NCI-H2081 (cell line): ENCODE measurements at places on chromosomes 2 and 18.

DNA sequence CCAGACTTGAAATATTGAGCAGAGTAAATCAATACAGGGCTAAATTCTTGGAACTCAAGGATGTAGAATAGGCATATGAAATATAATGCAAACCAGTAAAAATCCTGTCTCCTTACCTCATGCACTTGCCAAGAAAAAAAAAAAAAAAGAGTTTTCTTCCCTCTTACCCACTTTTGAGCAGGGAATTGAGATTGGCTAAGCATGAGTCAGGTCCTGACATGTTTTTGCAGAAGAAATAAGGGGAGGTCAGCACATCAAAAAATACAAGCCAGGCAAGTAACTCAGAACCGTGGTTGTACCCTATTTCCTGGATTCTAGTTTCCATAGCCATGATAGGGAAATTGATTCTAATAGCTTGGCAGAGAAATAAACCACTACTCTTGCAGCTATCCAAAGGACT is 1526.7 kb downstream of the LRP1B start:
- no peak for DNase-seq

- no peak for DNase-seq
Observed at GRCh38 chr2:61179701-61180639, 18.0 kb downstream of the C2orf74 start.

DNA sequence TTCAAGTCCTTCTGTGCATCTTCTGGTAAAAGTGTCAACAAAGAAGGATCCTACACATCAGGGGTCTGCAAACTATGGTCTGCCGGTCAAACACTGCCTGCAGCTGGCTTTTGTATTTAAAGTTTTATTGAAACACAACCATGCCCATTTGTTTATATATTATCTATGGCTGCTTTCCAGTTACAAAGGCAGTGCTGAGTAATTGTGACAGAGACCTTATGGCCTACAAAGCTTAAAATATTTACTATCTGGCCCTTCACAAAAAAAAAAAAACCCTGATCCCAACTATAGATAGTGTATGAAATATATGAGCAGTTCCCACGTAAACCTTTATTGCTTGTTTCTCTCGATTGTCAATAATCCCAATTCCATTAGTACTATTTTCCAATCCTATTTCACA is 101.4 kb downstream of the RBMS1 start:
- no peak for DNase-seq

GRCh38 chr18:74806700-74807416 is 209.2 kb downstream of the ZNF407 start:
- no peak for DNase-seq

GRCh38 chr2:147648471-147648870 is 196.4 kb upstream of the ACVR2A start:
- DNase-seq, result no peak

- DNase-seq, result no peak
Observed at GRCh38 chr2:98416383-98417159, 28.1 kb upstream of the INPP4A start.

GRCh38 chr18:72419914-72420313 is 124.2 kb downstream of the CBLN2 start:
- DNase-seq, result no peak

DNA sequence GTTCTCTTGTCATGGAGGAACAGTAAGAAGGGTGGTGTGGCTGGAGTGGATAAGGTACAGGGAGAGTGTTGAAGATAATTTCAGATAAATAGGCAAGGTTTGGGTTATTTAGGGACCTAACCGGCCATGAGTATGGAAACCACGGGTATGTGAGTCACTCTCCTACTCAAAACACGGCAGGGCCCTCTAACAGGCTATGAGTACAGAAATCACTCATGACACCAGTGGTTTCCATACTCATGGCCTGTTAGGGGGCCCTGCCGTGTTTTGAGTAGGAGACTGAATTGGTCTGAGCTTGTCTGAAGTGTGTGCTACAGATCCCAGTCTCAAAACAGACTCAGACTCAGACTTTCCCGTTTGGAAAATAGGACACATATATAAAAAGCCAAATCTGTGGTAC is 428.4 kb upstream of the HNMT start:
- DNase-seq, result no peak

DNA sequence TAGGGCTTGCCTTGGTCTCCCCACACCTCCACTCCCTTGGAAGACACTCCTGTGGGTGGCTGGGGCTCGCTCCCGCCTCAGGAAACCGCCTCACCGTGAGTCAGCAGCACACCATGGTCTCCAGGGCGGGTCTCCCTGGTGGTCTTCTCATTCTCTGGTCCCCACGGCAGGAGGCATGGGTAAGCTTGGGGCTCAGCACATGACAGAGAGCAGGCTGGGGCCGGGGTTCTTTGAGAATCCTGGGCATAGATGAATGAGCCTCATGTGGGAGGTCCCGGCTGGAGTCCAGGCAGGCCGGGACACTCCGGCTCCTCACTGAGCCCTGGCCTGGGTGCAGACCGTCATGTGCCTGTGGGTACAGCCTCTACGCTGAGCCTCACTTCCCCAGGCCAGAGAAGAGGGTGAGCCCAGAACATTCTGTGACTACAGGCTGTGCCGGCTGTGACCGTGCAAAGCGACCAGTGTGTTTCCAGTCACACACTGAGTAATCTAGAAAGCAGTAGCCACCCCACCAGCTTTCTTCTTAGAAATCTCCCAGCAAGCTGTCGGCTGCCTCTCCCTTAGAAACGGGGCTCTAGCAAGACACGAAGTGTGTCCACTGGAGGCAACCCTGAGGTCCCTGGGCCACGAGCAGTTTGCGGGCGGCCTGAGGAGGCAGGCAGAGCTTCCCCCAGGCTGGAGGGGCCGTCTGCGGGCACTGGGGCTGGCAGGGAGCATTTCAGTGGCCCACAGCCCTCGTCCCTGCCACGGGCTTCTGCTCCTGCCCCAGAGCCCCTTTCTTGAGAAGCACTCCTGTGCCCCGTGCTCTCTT is 93.1 kb downstream of the RHOB start:
- DNase-seq, result no peak

DNA sequence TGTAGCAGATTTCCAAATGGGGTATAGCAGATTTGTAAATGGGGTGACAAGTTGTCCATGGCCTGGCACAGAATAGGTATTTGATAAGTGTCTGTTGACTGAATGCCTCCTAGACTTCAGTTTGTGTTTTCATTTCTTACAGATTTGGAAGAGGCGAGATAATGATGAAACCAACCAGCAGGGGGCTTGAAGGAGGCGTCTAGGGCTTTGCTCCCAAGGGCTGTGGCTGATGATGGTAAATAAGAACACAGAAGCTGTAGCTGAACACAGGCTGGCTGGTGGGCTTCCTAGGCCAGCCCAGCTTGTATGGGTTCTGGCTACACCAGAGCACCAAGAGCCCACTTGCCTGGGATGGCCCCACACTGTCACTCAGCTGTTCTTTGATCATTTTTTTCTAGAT is 19.4 kb downstream of the SFTPB start:
- DNase-seq, result no peak

DNA sequence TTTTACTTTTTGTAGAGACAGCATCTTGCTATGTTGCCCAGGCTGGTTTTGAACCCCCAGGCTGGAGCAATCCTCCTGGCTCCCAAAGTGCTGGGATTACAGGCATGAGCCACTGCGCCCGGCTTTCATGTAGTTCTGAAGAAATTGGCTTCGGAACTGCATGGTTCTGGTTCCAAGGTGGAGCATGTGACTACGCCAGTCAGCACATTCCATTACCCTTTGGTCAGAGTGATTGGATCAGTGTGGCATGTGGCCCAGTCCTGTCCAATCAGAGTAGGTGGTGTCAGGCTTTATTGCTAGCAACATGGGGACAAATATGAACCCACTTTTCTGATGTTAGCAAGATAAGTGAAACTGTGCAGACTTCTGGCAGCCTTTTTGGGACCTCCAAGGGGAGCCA is 16.3 kb upstream of the ATOH8 start:
- DNase-seq, result no peak

GRCh38 chr2:28389399-28390240 is 3.0 kb upstream of the FOSL2 start:
- DNase-seq, result no peak
